ENCODE measurements at places on chromosomes 13 and 19.

DNA sequence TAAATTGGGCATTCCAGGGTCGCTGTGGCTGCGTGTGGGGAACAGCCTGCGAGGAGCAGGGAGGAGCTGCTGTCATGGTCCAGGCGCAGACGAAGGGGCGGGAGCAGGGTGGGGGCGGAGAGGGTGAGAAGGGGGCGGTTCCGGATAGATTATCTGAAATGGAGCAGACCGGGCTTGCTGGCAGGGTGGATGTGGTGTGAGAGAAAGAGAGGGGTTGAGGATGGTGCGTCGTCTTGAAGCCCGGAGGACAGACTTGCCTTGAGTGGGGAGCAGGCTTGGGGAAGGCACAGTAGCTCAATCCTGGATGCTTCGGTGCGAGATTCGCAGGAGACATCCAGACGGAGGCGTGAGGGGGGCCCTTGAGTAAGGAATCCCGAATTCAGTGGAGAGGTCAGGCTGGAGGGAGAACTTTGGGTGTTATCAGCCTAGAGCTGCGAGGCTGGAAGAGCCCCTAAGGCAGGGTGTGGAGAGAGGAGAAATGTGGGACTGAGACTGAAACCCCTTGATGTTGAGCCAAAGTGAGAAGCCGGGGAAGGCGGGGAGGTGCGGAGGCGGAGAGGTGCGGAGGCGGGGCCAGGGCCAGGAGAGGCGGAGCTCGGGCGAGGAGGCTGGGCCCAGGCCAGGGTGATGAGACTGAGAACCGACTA, 40.6 kb downstream of the DPF1 start:
- DNase-seq, result no peak

DNA sequence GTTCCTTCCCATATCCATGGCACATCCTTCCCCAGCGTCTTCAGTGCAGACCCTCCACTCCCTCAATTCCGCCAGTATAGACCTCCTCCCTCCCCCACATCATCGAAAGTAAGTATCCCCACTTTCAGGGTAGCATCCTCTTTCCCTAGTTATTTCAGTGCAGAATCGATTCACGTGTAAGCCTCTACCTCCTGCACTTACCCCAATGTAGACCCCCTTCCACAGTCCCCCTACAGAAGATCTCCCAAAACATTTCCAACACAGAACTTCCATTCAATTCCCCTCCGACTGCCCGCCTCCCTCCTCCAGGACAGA, 664 bp downstream of the IRF3 start:
- DNase-seq, result no peak

DNA sequence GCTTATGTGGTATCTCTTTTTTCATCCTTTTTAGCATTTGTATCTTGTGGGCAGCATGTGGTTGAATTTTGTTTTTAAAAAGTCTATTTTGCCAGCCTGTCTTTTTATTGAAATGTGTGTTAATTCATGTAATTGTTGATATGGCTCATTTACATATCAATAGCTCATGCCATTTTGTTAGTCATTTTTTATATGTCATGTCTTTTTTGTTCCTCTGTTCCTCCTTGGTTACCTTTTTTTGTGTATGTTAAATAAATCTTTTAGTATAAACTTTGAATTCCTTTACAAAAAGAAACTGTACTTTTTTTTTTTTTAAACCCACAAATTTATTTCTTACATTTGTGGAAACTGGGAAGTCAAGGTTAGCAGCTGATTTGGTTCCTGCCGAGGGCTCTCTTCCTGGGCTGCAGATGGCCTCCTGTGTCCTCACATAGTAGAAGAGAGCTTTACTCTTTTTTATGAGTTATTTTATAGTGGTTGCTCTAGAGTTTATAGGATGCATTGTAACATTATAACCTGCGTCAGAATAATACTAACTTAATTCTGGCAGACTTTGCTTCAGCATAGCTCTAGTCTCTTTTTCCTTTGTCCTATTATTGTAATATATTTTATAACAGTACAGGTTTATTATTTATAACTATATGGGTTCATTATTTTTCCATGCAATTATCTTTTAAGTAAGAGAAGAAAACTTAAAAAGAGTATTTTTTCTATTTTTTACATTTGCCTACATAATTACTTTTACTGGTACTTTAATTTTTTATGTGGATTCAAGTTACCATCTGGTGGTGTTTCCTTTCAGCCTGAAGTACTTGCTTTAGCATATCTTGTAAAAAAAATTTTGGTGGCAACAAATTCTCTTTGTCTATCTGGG, 86.3 kb downstream of the URI1 start:
- DNase-seq, result no peak

DNA sequence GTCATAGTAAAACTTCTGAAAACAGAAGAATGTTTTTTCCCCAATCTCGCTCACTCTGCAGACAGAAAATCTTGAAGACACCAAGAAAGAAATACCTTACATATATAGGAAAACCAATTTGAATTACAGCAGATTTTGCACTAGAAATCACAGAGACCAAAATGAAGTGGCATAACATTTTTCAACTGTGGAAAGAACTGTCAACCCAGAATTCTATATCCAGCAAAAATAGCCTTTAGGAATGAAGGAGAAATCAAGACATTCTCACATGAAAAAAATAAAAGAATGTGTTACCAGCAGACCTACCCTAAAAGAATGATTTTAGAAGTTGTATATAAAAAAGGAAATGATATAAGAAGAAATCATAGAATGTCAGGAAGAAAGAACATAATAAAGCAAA, 28.7 kb downstream of the CCDC122 start:
- DNase-seq, result no peak

DNA sequence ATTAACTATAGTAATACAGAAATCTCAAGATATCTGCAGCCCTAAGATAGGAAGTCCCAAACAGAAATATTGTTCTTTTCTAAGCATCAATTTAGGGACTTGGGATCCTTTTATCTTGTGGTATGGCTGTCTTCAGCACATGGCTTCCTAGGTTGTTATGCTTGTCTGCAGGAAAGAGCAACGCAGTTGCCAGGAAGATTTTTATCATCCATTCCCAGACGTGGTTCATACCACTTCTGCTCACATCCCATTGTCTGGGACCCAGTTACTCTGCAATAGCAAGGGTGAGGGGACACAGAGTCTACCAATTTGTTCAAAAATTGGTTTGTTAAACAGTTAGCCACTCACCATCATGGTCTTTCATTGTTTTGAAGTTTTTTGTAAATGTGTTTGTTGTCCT, 85.6 kb upstream of the RXFP2 start:
- DNase-seq, result no peak

DNA sequence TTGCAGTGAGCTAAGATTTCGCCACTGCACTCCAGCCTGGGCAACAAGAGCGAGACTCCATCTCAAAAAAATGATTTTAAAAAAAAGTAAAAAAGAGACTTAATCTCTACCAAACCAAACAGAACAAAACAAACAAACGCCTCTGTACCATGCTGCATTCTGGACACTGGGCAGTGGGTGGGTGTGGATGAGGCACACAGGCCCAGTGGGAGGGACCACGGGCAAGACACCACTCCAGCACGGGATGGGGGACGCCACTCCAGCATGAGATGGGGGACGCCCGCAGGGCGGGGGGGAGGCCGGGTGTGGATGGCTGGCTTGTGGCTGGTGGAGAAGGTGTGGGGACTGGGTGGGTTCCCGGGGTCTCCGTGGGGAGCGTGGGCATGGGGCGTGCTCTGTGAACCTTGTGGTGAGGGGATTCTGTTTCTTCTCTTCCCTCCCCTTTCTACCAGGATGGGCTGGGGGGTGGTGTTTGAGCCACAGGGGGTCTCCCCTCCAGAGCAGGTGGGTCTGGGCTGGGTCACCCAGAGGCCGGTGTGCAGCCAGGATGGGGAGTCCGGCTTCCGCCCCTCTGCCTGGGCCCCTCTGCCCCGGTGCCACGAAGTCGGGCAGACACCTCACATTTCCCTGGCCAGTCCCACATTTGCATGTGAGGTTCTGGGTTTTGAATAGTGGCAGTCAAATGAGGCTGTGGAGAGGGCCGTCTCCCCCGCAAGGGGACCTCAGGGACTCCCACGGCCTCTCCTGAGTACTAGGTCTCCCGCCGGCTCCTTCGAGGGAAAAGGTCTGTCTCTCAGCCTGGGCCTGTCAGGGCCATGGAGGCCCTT, 23.9 kb upstream of the MATK start:
- DNase-seq, result no peak

DNA sequence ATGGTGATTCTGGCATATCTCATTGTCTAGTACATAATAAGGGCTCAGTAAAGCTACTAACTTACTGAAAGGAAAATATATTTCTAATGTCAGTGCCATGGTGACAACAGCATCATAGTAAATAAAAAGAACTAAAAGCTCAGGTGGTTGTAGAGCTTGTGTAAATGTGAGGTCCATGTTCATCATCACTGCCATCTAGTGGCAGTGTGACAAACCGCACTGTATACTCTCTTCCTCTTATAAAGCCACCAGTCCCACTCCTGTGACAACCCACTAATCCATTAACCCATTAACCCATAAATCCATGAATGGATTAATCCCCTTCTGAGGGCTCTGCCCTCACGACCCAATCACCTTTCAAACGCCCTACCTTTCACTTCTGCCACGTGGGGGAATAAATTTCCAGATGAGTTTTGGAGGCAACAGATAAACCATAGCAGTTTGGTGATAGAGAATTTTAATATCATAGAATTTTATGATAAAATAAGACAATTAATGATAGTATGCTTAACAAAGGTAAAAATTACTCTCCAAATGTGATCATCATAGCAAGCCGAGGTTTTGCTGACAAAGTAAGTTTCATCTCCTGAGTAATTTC, 160.4 kb upstream of the SGCG start:
- DNase-seq, result no peak

DNA sequence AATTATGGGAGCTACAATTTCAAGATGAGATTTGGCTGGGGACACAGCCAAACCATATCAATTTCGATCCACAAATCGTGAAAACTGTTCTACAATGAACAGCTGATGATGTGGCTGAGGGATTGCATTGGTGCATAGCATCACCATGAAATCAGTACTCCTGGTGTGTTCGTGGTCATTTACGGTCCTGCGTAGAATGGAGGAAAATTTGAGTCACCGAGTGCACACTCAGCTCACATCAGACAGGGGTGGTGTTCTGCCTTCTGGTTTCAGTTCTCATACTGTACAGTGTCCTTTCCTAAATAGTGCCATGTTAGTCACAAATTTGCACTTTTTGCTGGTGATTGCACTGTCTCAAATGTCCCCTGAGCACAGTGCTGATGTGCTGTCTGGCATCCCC, 39.2 kb downstream of the MYH14 start:
- DNase-seq, result no peak

DNA sequence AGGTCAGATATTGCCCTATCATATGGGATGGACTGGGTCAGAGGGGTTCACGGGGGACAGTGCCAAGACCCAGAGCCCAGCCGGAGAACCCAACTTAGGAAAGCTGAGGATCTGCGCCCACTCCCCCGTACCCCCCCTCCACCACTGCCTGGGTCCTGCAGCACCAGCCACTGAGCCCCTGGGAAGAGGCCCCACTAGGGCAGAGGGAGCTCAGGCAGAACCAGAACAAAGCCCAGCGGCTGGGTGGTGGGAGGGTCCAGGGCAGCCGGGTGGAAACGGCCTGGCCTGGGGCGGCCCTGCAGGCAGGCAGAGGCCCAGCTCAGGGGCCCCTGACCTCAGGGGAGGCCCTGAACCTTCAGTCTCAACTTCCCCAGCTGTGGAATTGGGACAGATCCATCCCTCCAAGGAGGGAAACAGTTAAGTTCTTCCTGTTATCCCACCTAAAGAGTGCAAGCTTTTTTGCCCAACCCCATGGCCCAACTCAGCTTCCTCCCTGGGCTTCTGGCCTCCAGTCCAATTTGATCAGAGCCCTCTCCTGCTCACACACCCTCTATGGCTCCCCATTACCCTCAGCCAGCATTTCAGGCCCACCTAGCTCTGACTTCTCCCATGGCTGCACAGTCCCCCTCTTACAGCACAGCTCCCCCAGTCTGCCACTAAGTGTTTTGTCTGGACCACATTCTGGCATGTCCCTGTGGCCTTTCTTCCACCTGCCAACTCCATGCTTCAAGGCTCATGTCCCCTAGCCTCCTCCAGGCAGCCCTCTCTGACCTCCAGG, 3.1 kb downstream of the NR2F6 start:
- DNase-seq, result no peak

DNA sequence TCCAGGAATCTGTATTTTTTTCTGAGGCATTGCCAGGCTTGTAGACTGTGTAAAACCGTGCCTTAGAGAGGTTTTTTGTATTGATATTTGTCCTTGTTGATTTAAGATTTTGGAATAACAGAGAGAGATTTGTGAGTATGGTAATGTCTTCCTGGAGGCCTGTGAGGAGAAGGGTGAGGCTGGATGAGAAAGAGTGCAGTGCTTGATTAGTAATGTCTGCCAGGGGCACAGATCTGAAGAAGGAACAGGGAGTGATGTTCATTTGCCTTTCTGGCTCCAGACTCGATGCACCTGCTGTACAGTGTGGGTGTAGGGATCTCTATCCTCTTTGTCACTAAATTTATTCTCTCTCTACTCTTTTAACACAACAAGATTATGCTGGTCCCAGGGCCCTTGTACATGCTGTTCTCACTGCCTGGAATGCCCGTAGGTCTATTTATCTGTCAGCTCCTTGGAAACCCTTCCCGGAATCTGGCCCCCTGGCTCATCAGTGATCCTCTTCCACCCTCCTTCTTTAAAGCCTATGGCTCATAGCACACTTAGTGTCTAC, 4.2 kb downstream of the FIZ1 start:
- DNase-seq, result no peak

DNA sequence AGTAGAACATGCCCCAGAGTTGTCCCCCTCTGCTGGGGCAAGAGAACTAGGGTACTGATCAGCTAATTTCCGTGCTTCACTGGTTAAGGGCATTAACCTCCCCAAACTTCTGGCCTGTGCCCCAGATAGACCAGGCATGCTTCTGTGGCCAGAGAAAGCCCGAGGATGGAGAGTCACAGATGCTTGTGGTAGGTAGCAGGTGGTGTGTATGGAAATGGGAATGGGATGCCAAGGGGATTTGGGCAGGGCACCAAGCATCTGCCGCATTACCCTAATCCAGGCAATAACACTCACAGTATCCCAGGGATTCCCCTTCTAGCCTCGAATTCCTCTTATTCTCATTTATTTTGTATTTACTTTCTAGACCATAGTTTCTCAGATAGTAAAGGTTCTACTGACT, 124.8 kb upstream of the KLF12 start:
- DNase-seq, result no peak

DNA sequence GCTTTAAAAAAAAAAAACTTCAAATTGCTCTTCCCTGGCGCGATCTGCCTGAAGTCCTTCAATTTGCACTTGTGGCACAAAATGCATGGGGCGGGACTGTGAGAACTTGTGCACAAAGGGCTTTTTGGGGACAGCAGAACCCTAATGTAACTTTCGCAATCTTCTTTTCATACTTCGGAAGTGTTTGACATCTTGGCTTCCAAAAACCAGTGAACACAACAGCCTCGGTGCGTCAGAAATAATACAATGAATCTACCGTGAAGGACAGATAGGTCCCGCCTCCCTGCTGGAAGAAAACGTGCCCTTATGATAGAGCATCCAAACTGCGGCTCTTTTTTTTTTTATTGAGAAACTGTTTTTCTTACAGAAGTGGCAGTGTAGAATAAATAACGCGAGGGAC, 36.6 kb downstream of the KLF2 start:
- no peak for DNase-seq

DNA sequence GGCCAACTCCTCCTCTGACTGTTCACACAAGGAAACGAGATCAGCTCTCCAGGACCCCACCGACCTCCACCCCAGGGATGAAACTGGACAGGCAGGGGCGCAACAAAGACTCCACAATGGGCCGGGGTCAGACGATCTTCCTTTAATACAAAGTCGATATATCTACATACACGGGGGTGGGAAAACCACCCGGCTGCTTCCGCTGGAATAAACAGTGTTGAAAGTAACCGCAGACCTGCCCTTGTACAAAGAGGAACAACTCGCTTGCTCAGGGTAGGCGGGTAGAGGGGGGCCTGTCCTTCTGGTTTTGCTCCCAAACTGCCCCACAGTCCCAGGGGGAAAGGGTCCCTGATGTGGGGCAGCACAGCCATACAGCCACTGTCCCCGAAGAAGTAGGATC, 135.2 kb downstream of the PTPRS start:
- DNase-seq, result no peak
